ENCODE measurements at places on chromosomes 2 and 18.
A peak's percentile ranks its signal among the peaks of the same experiment; 100 is the strongest.

GRCh38 chr2:207107551-207107950, 58.2 kb downstream of the KLF7 start:
- no peak for DNase-seq

GRCh38 chr18:54608028-54608642, 17.1 kb downstream of the DYNAP start:
- peak; percentile 5 for DNase-seq

DNA sequence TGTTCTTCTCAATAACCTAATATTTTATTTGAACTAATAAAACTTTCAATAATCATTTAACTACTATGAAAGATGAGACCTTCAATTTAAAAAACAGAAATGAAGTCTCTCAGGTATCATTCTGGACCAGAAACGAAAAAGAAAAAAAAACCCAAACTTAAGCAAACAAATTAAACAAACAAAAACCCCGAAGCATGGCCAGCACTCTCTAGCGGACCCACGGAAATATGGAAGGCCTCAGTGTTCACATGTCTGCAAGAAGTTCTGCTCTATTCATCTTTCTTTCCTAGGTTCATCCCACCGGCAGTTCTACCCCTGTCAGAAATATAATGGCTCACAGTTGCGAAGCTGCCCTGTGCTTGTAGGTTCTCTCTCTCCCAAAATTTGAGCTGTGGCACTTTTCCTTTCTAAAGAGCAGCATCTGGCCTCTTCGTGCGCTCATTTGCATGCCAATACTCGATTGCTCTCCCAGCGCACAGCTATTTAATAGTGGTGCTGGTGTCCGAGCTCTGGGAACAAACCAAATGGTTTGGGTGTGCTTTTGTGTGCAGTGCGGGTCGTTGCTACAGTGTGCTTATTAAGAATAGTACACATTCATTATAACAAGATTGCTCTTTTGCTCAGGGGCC, 129.0 kb upstream of the ZEB2 start:
- no peak for DNase-seq

GRCh38 chr2:110717734-110718133, 14.6 kb upstream of the ACOXL start:
- no peak for DNase-seq

GRCh38 chr2:45606796-45607195, 4.3 kb downstream of the SRBD1 start:
- no peak for DNase-seq

- DNase-seq = peak; percentile 81
These were observed 69.2 kb downstream of the TRIP12 start for GRCh38 chr2:229852565-229852964.

DNA sequence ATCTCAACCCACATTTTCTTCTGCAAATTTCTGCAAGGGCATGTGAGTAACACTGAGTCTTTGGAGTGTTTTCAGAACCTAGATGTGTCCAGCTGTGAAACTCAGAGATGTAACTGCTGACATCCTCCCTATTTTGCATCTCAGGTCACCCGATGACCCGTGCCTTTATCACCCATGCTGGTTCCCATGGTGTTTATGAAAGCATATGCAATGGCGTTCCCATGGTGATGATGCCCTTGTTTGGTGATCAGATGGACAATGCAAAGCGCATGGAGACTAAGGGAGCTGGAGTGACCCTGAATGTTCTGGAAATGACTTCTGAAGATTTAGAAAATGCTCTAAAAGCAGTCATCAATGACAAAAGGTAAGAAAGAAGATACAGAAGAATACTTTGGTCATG, 8.0 kb downstream of the UGT1A1 start:
- DNase-seq = no peak

DNA sequence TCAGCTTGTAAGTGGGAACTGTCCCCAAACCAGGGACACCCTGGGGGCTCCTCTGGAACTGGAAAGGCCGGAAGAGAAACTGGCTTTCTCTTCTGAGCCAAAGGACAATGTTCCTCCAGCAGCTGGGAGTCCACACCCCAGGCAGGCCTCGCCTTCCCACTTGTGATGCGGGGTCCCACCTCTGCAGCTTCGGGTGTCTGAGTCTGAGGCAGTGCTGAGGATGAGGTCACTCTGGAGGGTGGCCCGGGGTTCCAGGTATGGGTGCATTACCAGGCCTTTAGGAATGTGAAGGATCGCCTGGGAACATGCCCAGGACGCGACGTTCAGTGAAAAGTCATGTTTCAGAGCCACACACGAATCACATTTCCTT, 18.2 kb upstream of the BOK start:
- no peak for DNase-seq

DNA sequence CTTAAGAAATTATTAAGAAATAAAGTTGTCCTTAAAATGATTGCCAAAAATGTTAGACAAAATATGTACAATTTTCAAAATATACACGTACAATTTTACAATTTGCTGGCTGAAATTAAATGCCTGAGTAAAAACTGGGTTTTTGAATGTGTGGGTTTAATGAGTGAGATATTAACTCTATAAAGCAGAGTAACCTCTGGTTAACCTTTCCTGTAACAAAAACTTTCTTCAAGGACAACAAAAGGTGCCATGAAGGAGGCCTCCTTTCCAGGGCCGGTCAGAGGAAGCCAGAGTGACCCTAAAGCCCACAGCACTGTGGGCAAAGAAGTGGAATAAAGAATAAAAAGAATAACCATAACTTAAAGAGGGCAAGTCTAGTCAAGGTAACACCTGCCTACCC, 16.5 kb upstream of the MAL start:
- DNase-seq = no peak

- peak; percentile 51 for DNase-seq
These were observed 1.9 kb downstream of the BIN1 start for GRCh38 chr2:127104881-127105655.

DNA sequence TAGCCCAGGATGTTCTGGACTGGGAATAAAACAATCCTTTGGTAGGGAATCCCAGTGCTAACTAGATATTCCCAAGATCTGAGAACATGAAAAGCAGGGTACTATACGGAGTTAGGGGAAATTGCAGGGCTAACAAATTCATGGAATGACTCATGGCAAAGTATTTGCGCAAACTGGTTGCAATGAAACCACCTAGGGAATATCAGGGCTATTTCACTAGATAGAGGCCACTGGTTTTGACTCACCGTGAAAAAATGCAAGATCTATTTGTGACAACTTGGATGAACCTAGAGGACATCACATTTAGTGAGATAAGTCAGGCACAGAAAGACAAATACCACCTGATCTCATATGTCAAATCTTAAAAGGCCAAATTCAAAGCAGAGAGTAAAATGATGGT, 233.3 kb downstream of the MBD2 start:
- peak; percentile 33 for DNase-seq

DNA sequence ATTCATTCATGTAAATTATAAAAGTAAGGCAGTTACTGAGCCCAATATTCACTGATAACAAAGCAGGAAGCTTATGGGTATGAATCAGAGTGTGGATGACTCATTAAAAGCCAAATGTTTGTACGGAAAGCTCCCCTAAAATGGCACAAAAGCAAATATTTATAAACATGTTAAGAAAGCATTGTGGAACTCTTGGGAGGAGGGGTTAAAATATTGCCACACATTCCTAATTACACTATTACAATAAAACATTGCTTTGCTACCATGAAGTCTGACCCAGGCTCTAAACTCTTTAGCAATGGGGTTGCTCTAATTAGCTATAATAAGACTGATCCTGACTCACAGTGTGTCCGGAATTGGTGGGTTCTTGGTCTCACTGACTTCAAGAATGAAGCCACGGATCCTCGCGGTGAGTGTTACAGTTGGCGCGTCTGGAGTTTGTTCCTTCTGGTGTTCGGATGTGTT, 110.9 kb downstream of the NAB1 start:
- peak; percentile 92 for DNase-seq

- DNase-seq = no peak
These were observed 232.2 kb downstream of the TRIB2 start for GRCh38 chr2:12948961-12949353.

- peak; percentile 82 for DNase-seq
These were observed 13.1 kb downstream of the HS6ST1 start for GRCh38 chr2:128305555-128306080.

DNA sequence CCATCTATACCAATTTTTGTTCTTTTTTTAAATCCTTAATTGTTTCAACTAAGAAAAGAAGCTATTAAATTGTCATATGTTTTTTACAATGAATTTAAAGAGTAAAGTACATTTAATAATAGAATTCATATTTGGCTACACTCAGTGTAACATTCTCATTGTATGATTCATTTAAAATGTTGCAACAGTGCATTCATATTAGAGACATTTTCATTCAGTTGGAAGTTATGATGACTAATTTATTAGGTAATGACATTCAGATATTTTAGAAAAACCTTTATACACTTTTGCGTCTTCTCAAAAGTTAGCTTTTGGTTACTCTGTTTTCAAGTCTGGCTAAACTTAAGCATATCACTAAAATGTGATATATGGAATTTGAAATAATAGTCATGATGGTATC, 887.5 kb upstream of the NRXN1 start:
- DNase-seq = no peak

DNA sequence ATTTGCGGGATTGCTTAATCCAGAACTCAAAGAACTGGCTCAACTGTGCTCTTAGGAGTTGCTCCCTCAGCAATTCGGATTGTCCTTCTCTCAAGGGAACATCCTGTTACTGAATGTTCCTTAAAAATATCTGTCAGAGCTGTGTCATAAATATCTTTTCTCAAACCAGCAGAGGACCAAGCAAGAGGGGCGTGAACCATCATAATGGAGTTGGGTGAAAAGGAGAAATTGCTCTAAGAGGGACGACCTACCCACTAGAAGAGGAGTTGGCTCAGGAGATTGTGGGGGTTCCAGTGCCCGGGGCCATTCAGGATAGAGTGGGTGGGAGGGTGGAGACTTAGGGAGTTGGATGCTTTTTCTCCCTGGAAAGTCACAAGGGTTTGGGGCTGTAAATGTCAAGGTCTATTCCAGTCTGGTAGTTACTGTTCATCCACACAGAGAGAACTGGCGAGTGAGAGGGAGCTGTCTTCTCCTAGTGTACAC, 59.5 kb downstream of the MERTK start:
- no peak for DNase-seq

- peak; percentile 70 for DNase-seq
These were observed 577 bp downstream of the EHBP1 start for GRCh38 chr2:62705859-62706720.

DNA sequence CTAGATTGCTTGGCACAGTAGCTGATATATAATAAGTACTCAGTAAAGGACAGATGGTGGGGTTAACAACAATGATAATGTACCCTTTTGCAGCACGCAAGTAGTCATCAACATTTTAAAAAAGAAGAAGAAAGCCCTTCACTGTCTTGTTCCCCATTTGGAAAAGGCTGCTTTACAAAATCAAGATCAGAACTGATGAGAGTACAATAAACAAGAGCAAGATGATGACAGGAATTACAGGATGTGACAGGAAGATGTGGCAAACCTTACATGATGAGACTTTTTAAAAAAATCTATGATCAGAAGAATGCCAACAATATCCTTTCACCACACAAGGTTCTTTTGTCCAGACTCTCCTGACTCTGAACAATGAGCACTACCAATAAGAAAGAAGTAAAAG, 9.1 kb downstream of the TYW5 start:
- DNase-seq = no peak

- DNase-seq = no peak
These were observed 49.2 kb upstream of the DARS1 start for GRCh38 chr2:136034629-136035028.

- no peak for DNase-seq
These were observed 140.8 kb downstream of the DDX1 start for GRCh38 chr2:15732341-15733077.

DNA sequence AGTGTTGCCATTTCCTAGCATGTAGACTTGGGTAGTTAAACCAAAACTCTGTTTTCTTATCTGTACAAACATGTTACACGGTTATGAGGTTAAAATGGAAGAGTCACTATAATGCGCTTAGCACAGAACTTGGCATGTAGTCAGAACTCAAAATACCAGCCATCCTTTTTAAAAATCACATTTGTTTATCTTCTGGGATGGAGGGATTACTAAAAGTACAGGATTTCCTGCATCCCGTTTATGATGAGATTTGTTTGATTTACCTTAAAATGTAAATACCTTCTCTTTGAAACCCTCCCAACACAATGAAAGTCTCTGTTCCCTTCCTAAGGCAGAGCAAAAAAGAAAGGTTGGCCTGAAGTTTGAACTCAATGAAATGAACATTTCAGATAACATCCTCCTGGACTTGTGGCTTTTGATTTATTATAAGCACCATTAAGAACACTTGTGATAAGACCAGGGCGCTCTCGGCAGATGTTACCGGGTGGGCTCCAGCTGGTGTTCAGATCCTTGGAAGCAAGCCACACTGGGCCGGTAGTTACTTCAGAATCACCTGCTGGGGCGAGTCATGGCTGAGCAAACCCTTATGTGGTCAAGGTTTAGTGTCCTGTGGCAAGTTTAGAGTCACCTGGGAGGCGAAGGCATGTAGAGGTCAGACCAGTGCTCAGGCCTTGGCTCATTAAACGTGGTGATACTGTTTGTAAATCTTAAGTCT, 105.7 kb downstream of the MGAT5 start:
- DNase-seq = peak; percentile 60

DNA sequence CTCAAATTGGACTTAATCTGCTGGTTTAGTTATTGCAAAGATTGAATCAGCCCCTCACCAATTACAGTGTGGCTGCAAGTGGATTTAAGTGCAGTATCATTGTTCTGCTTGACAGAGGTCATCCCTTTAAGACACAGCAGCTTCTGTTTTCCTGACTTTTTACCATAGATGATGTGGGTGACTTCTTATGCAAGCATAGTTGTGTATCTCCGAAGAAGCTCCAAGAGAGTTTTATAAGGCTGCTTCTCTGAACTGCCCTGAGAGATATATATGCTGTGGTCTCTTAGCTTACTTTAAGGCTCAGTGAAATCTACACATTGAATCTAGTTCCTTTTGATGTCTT, 3.5 kb downstream of the TRIB2 start:
- DNase-seq = peak; percentile 60

DNA sequence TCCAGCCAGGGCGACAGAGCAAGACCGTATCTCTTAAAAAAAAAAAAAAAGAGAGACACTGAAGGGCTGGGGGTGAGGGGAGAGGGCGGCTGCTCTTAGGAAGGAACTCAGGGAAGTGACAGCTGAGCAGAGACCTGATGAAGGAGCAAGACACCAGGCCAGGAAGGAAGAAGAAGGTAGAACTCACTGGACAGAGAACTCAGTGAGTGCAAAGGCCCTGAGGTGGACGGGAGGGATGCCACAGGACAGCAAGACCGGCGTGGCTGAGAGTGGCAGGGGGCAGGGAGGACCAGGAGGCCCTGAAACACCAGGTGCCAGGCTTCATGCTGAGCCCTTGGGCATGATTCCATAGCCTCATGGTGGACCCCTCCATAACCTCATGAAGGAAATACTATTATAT, 18.2 kb downstream of the BIN1 start:
- DNase-seq = no peak

- DNase-seq = no peak
These were observed 154.6 kb downstream of the LRRTM1 start for GRCh38 chr2:80149991-80150390.

Data from mesenchymal stem cell (in vitro differentiated cells and primary cell).